ENCODE measurements at places on chromosomes 5 and 9. TPM values are rescaled to one million over a fixed set of nuclear protein-coding genes. Genes with fewer than 3 reads are reported as not detected.

GRCh38 chr9:99226054-99226453 is 4.0 kb downstream of the SEC61B start:
- DNase-seq: no peak

DNA sequence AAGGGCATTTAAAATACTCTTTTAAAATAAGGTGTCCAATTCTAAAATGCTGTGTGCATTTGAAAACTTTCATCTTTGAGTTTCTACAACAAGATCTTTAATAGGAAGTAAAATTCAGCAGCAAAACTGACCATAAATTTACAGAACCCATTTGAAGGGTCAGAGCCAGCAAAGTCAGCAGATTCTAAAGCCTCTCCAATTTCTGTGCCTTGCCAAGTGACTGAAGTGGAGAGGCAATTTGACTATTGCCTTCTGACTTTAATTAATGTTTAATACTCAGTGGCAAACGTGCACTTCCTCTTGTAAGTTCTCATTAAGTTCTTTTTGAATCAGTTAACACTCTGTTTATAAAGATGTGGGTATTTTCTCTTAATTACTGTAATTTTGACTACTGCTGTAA is 155.2 kb downstream of the BAAT start:
- DNase-seq: no peak

DNA sequence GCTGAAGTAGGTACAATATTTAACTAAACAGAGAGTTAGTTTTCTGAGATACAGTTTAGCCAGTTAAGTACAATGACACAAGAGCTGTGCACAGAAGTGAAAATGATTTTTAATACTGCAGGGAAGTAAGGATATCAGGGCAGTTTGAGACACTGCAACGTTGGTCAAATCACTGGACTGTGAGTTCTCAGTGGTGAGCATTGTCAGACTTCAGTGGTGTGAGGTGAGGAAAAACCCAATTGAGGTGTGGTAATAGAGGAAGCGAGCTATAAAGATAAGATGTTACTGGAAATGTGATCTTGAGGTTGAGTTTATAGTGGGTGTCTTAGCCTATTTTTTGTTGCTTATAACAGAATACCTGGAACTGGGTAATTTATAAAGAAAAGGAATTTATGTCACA is 12.8 kb upstream of the FBXL7 start:
- DNase-seq: no peak

DNA sequence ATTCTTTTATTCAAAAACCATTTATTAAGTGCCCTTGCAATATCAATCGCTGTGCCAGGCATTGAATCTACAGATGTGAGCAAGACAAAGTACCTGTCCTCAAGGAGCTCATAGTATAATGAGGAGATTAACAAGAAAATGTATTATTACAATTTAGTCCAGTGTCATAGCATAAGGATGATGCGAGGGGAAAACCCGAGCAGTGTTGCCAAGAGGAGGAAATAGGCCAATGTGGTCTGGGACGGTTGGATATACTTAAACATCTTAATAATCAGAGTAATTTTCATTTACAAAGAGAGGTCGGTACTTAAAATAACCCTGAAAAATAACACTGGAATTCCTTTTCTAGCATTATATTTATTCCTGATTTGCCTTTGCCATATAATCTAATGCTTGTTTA is 18.5 kb downstream of the CD274 start:
- no peak for DNase-seq

DNA sequence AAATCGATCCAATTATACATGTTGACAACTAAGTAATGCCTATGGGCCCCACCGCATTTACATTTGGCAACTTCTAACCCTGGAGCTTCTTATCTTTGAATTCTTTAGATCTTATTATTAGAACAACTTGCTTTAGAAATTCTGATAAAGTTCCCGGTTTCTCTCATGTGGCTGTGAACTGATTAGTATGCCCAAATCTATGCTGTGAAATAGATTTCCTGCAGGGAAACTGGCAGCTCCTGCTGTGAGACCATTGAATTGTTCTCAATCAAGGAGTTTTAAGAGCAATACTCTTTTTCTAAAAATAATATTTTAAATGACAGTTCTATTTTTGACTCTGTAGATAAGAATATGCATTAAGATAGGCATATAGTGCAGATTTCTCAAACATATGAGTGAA is 177.5 kb downstream of the GABRB2 start:
- DNase-seq: no peak

GRCh38 chr5:148221508-148221907 is 16.8 kb upstream of the MARCOL start:
- DNase-seq: no peak

GRCh38 chr5:39433848-39434247 is 9.1 kb upstream of the DAB2 start:
- no peak for DNase-seq

DNA sequence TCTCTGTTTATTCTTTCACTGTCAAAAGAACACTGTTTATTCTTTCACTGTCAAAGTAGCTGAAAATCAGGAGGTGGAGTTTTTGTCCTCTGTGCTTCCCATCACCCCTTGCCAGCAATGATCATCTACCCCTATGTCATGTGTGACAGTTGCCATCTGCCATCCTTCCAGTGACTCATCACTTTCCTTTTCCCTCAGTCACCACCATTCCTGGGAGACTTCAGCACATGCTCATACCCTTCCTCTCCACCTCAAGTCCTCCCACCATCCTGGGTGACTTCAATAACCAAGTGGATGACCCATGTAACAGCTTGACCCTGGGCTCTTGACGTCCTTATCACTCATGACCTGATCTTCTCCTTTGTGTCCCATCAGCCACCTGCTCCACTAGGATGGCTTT is 43.3 kb upstream of the RASEF start:
- DNase-seq: no peak

DNA sequence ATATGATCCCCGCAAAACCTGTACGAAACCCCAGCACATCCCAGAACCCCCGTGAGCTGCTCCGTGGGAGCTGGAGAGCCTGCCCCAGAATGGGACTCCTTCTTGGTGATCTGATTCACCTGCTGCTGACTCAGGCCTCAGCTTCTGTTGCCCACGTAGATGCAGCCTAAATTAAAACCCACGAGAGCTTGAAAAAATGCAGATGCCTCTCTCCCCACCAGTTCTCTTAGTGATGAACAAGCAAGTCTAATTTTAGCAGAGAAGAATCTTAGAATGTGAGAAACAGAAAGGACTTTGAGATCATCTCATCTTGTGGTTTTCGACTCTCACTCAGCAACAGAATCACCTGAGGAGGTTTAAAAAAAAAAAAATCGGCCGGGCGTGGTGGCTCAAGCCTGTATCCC is 57.6 kb downstream of the TMOD1 start:
- DNase-seq: peak; percentile 12

GRCh38 chr9:22030101-22030598 is 21.0 kb upstream of the CDKN2B start:
- no peak for DNase-seq

GRCh38 chr9:31124389-31124788 is 1260.1 kb upstream of the ACO1 start:
- DNase-seq: no peak

- DNase-seq: no peak
Observed at GRCh38 chr9:109904666-109905065, 124.7 kb downstream of the PALM2AKAP2 start.

GRCh38 chr5:24633715-24634325 is 11.0 kb downstream of the CDH10 start:
- no peak for DNase-seq

DNA sequence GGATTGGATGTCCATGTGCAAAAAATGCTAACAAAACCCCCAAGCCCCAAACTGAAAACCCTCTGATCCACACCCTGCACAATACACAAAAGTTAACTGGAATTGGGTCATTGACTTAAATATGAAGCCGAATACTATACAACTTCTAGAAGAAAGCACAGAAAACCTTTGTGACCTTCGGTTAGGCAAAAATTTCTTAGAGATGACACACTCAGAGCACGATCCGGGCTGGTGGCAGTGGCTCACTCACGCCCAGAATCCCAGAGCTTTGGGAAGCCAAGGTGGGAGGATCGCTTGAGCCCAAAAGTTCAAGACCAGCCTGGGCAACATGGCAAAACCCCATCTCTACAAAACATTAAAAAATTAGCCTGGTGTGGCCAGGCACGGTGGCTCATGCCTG is 1.8 kb upstream of the DIPK1B start:
- no peak for DNase-seq

- no peak for DNase-seq
Observed at GRCh38 chr5:127723571-127723970, 20.4 kb downstream of the CCDC192 start.

DNA sequence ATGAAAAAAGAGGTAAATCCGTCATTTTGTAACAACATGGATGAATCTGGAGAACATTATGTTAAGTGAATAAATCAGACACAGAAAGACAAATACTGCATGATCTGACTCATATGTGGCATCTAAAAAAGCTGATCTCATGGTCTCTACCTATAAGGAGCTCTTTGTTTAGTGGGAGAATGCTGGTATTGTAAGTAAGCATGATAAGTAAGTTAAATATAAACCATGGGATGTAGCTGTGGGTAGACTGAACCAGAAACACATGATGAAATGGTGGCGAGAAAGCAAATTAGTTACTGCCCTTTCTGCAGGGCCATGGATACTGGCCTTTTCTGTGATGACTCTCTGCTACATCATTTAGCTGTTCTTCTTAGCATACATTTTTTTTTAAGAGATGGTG is 66.4 kb upstream of the RUSC2 start:
- peak; percentile 60 for DNase-seq

GRCh38 chr5:147617191-147617606 is 107.3 kb upstream of the DPYSL3 start:
- DNase-seq: no peak

Gene CRHBP
- total RNA-seq: not detected

Gene MARCOL
- total RNA-seq: not detected

Gene ACOT12
- not detected for total RNA-seq

Gene DOCK8
- total RNA-seq: 3.8 TPM

Gene FAM200C
- total RNA-seq: 2.8 TPM

Gene NUDT12
- 11.2 TPM for total RNA-seq

Gene SNAPC3
- 23.2 TPM for total RNA-seq

Gene SGCD
- total RNA-seq: 0.29 TPM

Gene LVRN
- not detected for total RNA-seq

Gene GDA
- 0.04 TPM for total RNA-seq

All from kidney epithelial cell (primary cell).